ENCODE measurements at places on chromosomes 2 and 18.

DNA sequence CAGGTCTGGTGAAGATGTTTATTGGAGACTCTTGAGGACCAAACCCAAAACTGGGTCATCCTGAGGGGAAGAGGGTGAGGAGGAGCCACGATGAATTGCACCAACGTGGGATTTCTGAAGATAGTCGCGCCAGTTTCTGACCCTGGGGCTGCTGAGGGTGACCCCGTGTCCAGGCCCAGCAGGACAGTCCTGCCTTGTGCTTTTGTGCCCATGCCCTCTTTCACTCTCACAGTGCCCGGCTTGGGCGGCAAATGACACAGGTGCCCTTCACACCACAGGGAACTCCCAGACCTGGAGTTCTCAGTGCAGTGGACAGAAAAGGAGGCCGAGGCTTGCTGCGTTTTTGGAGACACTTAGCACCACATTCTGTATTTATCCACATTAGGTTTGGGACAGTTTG, 15.5 kb upstream of the KIF1A start:
- no peak for DNase-seq

- DNase-seq, result peak; percentile 76
These were observed 3.6 kb upstream of the ARL4C start for GRCh38 chr2:234500394-234501006.

- DNase-seq, result no peak
These were observed 107.3 kb upstream of the TLK1 start for GRCh38 chr2:171267855-171268629.

DNA sequence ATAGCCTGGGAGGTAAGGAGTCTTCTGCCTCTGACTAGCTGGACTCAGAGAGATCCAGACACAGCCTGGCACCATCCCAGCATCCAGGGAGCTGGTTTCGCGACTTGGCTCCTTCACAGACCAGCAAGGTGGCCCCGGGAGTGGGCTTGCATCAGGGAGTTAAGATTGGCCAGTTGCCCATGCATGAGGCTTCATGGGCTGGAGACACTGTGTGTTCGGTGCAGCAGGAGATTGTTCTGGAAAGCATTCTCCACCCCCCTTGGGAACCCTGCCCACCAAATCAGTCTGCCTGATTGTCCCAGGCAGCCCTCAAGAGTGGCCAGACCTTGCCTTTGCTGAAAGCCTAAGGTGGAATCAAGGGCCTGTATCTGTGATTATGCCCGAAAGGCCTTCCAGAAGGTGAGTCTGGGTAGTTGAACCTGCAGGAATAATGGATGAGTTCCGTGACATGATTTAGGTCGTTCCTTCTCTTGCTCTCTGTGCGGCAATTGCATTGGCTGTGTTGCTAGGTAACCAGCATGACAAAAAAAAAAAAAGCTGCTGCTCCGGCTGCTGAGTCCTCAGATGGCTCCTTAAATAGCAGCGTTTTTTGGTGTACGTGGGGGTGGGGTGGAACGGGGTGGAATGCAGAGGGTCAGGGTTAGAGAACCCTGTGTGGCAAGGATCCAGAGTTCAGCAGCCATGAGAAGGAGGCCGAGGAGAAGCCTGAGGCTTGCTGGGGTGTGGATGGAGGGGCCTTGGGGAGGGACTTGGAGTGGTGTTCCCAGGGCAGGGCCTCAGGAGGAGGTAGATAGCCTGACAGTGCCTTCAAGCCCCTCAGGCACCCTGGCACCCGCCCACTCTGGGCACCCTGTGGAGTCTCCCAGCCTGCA, 93.0 kb upstream of the MCFD2 start:
- peak; percentile 56 for DNase-seq

GRCh38 chr2:20549691-20550348, 101.1 kb downstream of the HS1BP3 start:
- no peak for DNase-seq

Measured in fibroblast of pulmonary artery (primary cell).